Left lung (tissue), 14 donors: ENCODE measurements at places on chromosomes 4 and X. TPM values are rescaled to one million over a fixed set of nuclear protein-coding genes. Genes with fewer than 3 reads are reported as not detected.

EDA gene
- 2.2 TPM for total RNA-seq

VSIG4 gene
- 131 TPM for total RNA-seq

DNA sequence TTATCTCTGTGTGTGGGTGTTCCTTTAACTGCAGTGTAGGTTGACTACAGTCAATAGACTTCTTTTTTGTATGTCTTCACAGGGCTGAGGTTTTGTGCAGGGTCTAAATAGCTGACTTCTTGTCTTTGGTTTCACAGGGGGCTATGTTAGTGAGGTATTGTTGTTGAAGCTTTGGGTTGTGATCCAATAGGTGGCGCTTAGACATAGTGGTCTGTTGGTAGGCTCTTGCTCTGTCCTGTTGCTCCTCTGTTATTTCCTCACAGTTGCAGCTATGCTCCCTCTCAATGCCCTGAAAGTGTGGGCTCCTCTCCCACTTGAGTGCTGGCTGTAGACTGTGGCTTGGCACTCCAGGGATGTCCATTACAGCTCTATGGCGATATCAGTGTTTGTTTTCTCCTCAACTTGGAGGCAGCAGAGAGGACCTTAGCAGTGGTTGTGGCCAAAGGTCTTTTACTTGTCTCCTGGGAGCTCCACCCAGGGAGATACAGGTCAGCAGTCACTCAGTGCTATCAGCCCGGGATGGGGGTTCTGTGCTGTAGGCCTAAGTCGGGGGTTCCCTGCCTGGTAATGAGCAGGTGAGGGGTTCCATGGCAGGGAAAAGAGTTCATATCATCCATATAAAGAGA is 14.0 kb downstream of the POF1B start:
- no peaks in the 10 kb centered on the region for H3K27me3 ChIP-seq
- H3K27ac ChIP-seq: no peak overlapping the region
- H3K36me3 ChIP-seq: no peaks in the 10 kb centered on the region
- DNase-seq: no peak
- no peak overlapping the region for H3K4me3 ChIP-seq

DNA sequence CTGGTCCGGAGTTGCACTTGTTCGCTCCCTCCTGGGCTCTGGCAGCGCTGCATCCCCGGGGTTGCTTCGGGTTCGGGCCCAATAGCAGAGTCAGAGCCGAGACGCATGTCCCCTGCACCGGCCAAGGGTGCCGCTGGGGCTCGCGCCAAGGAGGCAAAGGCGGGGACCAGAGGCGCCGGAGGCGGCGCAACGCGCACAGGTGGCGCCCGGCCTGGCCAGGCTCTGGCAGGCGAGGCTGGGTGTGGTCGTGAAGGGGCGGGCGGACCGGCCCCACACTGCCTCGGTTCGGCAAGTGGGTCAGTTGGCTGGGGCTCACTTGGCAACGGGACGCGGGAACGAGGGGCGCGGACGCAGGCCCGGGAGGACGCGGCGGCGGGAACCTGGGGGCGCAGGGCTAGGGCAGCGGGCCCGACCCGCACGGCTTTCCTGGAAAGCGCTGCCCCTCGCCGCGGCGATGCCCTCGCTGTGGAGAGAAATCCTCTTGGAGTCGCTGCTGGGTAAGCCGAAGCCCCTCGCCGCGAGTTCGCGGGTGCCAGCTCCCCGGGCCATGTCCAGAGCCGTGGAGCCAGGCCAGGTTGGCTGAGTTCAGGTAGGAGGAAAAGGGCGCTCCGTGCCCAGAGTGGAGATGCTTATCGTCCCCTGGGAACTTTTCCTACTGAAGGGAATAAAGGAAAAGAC is at the start of gene CWH43:
Gene CWH43, plus strand, starts transcription at position 300 of the 678 bp plus-strand sequence. Its CDS starts 155 bp downstream, at position 455.
- no peak within 1 kb of the TSS for H3K4me3 ChIP-seq
- peaks cover 28% of the 10 kb centered on the region for H3K27me3 ChIP-seq
- DNase-seq: no peak
- H3K27ac ChIP-seq: no peak within 1 kb of the TSS
- no peaks in the 10 kb centered on the region for H3K4me1 ChIP-seq
- no peaks in the 10 kb centered on the region for H3K36me3 ChIP-seq

- H3K27me3 ChIP-seq: no peaks in the 10 kb centered on the region
- no peak overlapping the region for H3K4me3 ChIP-seq
- H3K4me1 ChIP-seq: no peaks in the 10 kb centered on the region
- H3K27ac ChIP-seq: no peak overlapping the region
- no peaks in the 10 kb centered on the region for H3K36me3 ChIP-seq
Measured at GRCh38 chr4:33924239-33924638, 2320.1 kb downstream of the ARAP2 start.

GRCh38 chrX:127177966-127178365 is 358.4 kb downstream of the PRR32 start:
- no peak overlapping the region for H3K4me3 ChIP-seq
- H3K4me1 ChIP-seq: no peaks in the 10 kb centered on the region
- no peaks in the 10 kb centered on the region for H3K27me3 ChIP-seq
- H3K27ac ChIP-seq: no peak overlapping the region
- DNase-seq: no peak
- H3K36me3 ChIP-seq: no peaks in the 10 kb centered on the region

GRCh38 chr4:138561906-138562305 is 319.8 kb upstream of the SLC7A11 start:
- H3K27me3 ChIP-seq: no peaks in the 10 kb centered on the region
- no peaks in the 10 kb centered on the region for H3K36me3 ChIP-seq
- peak; percentile 70 for DNase-seq
- H3K4me3 ChIP-seq: no peak overlapping the region

DNA sequence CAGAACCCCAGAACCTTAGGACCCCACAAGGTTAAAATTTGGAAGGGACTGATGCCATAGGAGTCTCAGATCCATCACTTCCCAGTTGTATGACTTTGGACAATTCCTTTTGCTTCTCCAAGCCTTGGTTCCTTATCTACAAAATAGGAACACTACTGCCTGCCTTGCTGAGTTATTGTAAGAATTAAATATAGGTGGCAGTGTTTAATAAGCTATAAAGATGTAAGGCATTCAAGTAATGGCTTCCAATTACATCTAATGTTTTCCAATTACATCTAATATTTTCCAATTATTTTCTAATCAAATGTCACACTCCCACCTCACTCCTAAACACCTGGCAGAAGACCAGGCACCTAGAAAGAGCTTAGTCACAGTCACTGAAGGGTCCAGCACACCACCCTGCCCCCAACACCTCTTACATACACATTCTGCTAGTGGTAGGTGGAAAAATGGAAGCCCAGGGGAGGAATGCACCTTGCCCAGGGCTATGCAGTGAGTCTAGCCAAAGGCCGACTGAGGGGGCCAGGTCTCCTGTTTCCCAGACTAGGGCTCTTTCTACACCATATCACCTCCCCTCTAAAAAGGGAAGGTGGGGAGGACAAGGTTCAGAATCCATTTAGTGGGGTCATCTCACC is 24.5 kb upstream of the KDM5C start:
- no peaks in the 10 kb centered on the region for H3K27me3 ChIP-seq
- no peaks in the 10 kb centered on the region for H3K4me1 ChIP-seq
- DNase-seq: no peak
- no peak overlapping the region for H3K4me3 ChIP-seq

GRCh38 chr4:126603210-126603609 is 1029.5 kb upstream of the INTU start:
- H3K27me3 ChIP-seq: no peaks in the 10 kb centered on the region
- H3K4me1 ChIP-seq: no peaks in the 10 kb centered on the region
- no peak for DNase-seq
- H3K27ac ChIP-seq: no peak overlapping the region
- H3K36me3 ChIP-seq: no peaks in the 10 kb centered on the region
- no peak overlapping the region for H3K4me3 ChIP-seq
